ENCODE measurements at places on chromosomes 12 and 14.

DNA sequence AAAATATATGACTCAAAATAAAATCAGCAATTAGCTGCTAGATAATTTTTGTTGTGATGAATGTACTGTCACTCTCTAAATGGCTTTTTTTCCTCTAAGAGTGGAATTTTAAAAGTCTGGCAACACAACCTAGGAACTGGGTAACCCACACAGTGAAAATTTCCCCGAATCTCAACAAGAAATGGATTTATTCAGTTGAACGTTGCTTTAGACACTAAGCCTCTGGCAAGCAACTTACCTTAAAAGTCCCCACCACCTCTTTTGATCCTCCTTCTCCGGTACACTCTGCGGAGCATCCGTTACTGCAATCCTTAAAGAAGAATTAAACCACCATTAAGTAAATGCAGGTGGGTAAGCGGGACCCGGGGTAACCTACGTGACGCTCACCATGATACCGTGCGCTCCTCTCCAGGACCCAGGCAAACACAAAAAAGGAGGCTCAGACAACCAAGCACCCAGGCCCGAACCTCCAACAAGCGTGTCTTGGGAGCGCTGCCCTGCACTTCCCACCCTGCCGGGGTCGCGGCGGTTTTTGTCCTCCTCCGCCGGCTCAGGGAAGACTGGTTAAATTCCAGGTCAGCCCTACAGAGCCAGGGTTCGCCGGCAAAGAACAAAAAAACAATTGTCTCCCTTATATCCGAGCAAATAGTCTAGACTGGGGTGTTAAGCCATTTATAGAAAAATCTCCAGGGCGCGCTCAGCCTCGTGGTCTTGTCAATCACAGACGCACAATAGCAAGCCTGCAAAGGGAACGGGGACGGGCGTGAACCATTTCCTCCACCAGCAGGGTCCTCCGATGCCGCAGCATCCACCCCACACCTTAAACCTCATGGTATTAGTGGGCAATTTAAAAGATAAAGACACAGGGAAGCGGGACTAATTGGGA is 47.1 kb downstream of the BCAT1 start:
- no peak for DNase-seq

- DNase-seq, result no peak
These were observed 50.7 kb downstream of the A2M start for GRCh38 chr12:9064815-9065606.

GRCh38 chr14:52992236-52992870 is 41.5 kb upstream of the FERMT2 start:
- DNase-seq, result no peak

- no peak for DNase-seq
These were observed 1.2 kb downstream of the KRT3 start for GRCh38 chr12:52794479-52795331.

- DNase-seq, result no peak
These were observed 93.4 kb upstream of the SLCO1C1 start for GRCh38 chr12:20601668-20602280.

DNA sequence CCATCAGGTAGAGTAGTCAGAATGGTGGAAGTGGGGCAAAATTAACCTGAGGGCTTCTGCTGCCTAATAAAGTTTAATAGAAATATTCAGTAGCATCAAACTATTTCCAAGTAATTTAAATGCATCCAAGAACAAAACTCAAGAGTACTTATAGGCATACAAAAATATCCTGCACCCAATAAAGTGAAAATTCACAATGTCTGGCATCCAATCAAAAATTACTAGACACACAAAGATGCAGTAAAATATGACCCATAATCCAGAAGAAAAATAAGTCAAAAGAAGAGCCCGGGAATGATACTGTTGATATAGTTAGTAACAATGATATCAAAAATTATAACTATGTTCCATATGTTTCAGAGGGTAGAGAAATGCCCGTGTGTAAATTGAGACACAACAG is 95.3 kb downstream of the TMEM117 start:
- DNase-seq, result no peak

- DNase-seq, result peak; percentile 69
These were observed at the start of gene CLSTN3 for GRCh38 chr12:7129872-7130691. Gene CLSTN3 (plus strand): TSS chr12:7130371. CDS start chr12:7130649, 278 bp downstream.

DNA sequence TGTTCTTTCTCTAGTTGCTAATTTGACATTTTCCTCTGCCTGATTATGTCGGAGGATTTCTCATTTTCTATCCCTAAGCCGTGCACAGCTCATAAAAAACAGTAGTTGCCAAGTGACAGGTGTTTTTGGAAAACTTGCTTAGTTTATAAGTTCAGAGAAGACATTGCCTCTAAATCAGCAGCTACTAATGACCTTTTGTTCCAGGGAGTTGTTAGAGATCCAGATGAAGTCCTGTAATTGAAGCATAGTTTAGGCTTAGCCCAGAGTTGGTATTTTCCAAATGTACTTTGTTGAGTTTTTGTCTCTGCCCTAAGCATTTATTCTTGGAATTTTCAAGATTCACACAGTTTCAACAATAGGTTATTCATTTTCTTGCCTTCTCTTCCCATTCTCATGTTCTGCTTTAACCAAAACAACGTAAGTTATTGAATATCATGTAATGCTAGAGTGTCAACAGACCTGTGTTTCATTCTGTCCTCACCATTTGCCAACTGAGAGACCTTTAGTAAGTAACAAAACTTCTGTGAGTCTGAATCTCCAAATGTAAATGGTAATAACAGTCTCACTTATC is 110.0 kb upstream of the SLCO1C1 start:
- no peak for DNase-seq

DNA sequence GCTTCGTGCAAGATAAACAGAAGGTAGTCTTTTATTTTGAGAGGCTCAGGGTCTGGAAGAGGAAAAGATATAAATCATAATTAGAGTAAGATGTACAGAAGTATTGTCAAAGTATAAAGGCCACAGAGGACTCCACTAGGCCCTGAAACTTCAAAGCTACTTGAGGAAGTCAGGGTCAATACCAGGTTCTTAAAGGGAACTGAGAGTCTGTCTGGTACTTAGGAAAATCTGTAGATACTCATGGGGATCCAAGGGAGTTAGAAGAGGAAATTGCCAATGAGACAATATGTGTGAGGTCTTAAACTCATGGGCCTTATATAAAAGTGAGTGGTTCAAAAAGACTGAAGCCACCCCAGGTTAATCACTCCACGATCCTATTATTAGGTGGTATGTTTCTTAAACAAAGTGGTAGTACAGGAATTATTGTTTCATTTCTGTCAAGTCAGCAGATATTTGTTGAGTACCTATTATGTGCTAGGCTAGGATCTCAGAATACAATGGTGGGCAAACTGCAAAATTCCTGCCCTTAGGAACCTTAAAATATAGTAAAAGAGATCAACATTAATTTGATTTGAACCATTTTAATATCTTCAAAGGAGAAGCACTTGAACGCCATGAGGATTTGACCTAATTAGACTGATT is 314.6 kb downstream of the ADAMTS20 start:
- no peak for DNase-seq

- DNase-seq, result no peak
These were observed 146.4 kb upstream of the ARHGAP5 start for GRCh38 chr14:31930493-31931240.

- no peak for DNase-seq
These were observed 90.1 kb downstream of the SLC6A15 start for GRCh38 chr12:84822525-84822924.

DNA sequence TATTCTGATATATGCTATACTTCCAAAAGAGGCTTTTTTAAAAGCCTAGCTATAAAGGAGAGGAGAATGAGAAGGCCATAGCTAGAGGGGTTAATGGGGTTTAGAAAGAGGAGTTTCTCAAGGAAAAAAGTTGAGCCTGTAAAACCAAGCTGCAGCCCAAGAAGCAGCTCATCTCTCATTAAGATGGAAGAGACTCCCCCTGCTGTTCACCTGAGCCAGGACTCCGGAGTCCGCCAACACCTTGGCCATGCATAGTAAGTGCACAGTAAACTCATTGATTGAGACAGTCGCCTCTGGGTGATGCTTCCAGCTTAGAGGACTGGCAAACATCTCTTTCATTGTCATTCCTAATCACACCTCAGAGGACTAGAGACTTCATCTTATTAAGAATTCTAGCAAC is 46.2 kb downstream of the ANO2 start:
- no peak for DNase-seq

- no peak for DNase-seq
These were observed 387.0 kb upstream of the FLRT2 start for GRCh38 chr14:85142982-85143381.

GRCh38 chr14:76776428-76777251 is 15.4 kb downstream of the VASH1 start:
- no peak for DNase-seq

GRCh38 chr12:122060081-122060501 is 18.5 kb upstream of the MLXIP start:
- no peak for DNase-seq

- no peak for DNase-seq
These were observed 136.0 kb downstream of the CRADD start for GRCh38 chr12:93813186-93813585.

DNA sequence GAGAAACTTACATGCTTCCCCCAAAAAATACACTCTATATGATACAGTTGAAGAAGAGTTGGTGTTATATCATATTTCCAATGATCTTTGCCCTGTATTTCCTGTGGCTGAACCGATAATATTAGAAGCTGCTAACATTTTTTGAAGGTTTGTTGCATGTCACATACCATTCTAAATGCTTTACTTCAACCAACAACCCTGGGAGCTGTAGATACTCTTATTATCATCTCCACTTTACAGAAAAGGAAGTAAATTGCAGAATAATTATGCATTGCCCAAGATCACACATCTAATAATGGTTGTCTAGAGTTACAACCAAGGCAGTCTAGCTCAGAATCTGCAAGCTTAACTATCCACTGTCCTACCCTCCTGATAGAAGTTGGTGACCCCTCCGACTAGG is 182.8 kb downstream of the NUAK1 start:
- no peak for DNase-seq

DNA sequence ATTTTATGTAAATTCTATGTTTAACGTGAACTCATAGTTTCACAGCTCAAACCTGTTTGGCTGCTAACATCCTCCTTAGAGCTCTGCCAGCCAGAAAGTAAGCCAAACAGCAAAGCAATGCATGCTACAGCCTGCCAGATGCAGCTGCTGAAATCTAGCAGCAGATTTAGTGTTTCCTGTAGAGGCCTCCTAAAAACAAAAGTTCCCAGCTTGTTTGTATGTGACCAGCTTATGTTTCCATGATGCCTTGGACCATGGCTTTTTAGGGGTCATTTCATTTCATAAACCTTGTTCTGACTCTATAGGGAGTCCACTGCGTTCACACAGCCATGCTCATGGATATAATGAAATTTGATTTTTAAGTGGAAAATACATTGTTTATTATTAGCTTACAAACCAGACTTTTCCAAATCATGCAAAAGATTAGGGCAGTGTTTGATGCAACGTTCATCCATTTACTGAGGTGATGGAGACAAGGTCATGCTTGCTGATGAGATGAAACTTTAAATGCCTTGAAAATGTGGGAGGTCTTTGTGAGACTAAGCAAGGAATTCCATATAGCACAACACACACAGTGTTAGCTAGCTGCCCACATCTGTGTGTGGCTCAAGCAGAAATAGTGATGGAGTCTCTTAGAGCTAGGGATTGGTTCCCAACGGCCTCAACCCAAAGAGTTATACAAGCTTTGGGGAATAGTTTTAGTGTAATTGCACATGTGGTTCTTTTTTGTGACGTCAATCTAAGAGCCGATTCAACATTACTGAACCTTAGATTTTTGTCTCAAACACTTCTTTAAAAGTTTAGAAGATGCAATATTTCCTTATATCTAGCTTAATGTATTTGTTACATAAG is 157.5 kb upstream of the LRIG3 start:
- DNase-seq, result no peak

DNA sequence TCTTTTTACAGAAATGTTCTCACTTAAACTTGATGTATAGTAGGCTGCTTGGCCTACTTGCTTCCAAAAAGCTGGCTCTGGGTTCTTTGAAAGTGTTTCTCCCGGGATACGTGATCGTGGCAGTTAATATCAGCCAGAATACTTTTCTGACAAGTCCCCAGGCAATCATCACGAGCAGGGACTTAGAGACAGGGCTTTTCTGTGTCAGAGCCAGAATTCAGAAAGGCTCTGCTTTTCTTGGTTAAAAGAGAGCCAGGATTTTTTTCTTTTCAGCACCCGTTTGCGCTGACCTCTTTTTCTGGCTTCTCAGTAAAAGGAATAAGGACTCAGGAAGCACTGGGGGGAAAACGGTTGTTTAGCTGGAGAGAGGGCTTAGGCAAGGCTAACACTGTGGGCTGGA is 57.8 kb upstream of the ARHGAP5 start:
- DNase-seq, result no peak

DNA sequence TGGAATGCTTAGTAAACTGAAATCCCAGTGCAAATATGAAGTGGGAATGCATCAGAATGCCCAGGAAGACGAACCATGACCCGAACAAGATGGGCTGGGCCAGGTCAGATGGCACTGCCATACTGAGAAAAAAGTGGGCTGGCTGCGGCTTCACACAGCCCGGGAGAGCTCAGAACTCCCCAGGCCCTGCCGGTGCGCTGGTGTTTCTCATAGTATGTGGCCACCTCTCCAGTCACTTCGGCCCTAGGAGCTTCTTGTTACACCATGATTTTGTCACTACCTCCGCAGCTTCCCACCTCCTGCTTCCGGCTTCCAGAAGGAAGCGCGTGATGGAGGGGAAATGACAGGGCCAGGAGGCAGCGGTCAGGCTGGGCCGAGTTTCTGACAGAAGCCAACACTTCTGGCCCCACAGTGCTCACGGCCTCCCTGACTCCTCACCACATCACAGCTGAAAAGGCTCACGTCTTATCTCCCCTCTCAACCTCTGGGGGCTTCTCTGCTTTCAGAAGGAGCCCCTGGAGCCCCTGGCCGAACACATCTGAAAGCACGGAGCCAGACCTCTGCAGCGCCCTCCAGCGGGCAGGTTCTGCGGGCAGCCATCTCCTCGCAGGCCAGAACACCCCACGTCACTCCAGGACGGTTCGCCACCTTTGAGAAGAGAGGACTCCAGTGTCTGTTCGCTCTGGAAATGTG is 30.7 kb downstream of the DAD1 start:
- no peak for DNase-seq

DNA sequence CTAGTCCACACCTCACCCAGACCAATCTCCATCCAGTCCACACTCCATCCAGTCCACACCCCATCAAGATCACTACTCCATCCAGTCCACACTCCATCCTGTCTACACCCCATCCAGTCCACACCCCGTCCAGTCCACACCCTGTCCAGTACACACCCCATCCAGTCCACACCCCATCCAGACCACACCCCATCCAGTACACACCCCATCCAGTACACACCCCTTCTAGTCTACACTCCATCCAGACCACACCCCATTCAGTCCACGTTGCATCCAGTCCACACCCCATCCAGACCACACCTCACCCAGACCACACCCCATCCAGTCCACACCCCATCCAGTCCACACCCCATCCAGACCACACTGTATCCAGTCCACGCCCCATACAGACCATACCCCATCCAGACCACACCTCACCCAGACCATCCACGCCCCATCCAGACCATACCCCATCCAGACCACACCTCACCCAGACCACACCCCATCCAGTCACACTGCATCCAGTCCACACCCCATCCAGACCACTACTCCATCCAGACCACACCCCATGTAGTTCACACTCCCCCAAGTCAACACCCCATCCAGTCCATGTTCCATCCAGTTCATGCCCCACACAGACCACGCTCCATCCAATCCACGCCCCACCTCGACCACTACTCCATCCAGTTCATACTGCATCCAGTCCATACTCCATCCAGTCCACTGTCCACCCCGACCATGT is 116.6 kb upstream of the RTL1 start:
- DNase-seq, result no peak

GRCh38 chr12:66405395-66405794 is 103.1 kb downstream of the HELB start:
- no peak for DNase-seq

- DNase-seq, result no peak
These were observed 754 bp downstream of the KRT18 start for GRCh38 chr12:52949413-52950331.

GRCh38 chr14:104753528-104754212 is 723 bp downstream of the SIVA1 start:
- no peak for DNase-seq
